Lung (tissue), 17 donors: ENCODE measurements at places on chromosomes 11 and 22. TPM values are rescaled to one million over a fixed set of nuclear protein-coding genes. Genes with fewer than 3 reads are reported as not detected.

DNA sequence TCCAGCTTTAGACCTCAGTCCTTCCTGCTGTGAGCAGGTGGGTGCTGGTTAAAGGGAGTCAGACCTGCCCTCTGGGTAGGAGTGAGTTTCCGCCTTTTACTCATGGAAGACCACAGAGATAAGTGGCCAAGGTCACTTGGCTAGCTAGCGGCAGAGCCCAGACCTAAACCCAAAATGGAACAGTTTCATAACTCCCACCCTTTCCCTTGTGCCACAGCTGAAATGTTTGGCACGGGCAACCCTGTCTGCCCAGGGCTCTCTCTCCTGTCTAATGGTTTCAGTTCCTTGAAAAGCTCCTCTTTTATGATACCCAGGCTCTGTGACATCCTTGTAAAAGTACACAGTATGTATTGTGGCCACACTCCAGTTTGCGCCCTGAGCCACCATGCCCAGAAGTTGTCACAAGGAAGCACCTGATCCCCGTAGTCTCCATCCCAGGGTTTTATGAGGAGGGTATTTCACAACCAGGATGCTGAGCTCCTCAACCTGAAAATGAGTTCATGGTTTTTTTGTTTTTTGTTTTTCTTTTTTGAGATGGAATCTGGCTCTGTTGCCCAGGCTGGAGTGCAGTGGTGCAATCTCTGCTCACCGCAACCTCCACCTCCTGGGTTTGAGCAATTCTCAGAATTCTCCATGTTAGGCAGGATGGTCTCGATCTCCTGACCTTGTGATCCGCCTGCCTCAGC lies 5.1 kb downstream of the MB start:
- H3K4me1 ChIP-seq, result no peaks in the 10 kb centered on the region
- no peak overlapping the region for H3K27ac ChIP-seq
- H3K36me3 ChIP-seq, result no peaks in the 10 kb centered on the region
- H3K27me3 ChIP-seq, result no peaks in the 10 kb centered on the region
- H3K4me3 ChIP-seq, result no peak overlapping the region

GRCh38 chr11:76004400-76004799 lies 189.4 kb downstream of the UVRAG start:
- no peak overlapping the region for H3K4me3 ChIP-seq
- peaks cover 5% of the 10 kb centered on the region for H3K36me3 ChIP-seq
- no peaks in the 10 kb centered on the region for H3K4me1 ChIP-seq
- no peaks in the 10 kb centered on the region for H3K27me3 ChIP-seq
- no peak for DNase-seq

Gene MB
- 1.5 TPM for total RNA-seq

- DNase-seq, result no peak
- H3K4me3 ChIP-seq, result no peak overlapping the region
- H3K4me1 ChIP-seq, result no peaks in the 10 kb centered on the region
- H3K27ac ChIP-seq, result no peak overlapping the region
- H3K36me3 ChIP-seq, result no peaks in the 10 kb centered on the region
- no peaks in the 10 kb centered on the region for H3K27me3 ChIP-seq
Measured at GRCh38 chr22:49076300-49077035, 751.2 kb downstream of the BRD1 start.

Gene OR51B4
- 1.9 TPM for total RNA-seq

Gene JAML
- total RNA-seq, result 29.3 TPM

DNA sequence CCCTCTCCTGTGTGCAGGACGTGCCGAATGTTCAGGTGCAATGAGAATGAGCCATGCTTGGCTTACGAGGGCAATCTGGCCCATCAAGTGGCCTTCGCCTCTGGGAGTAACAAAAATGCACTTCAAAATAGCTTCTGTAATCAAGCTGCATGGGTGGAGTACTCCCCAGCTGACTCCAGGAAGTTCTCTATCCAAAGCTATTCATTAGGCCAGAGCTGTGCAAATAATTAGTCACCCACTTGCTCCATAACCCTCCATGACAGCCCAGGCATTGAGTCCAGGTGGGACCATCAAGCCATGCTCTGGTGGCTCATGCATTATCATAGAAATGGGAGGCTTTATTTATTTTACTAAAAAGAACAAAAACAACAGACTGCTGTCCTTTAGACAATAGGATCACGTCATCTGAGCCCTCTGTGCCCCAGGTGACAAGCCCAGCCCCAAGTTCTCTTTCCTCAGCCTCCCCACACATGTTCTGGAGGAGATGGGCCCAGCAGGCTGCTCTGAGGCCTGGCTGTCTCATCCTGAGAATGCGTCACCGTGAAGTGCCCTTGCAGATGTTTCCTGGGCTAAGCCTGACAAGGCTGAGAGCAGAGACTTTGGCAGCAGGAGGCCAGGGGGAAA lies 244.7 kb downstream of the ETS1 start:
- no peaks in the 10 kb centered on the region for H3K27me3 ChIP-seq
- H3K27ac ChIP-seq, result peak overlapping the region; percentile 87
- peaks cover 6% of the 10 kb centered on the region for H3K4me1 ChIP-seq
- no peaks in the 10 kb centered on the region for H3K36me3 ChIP-seq

Gene LPXN
- total RNA-seq, result 9.3 TPM

Gene MRGPRF
- total RNA-seq, result 12.8 TPM

DNA sequence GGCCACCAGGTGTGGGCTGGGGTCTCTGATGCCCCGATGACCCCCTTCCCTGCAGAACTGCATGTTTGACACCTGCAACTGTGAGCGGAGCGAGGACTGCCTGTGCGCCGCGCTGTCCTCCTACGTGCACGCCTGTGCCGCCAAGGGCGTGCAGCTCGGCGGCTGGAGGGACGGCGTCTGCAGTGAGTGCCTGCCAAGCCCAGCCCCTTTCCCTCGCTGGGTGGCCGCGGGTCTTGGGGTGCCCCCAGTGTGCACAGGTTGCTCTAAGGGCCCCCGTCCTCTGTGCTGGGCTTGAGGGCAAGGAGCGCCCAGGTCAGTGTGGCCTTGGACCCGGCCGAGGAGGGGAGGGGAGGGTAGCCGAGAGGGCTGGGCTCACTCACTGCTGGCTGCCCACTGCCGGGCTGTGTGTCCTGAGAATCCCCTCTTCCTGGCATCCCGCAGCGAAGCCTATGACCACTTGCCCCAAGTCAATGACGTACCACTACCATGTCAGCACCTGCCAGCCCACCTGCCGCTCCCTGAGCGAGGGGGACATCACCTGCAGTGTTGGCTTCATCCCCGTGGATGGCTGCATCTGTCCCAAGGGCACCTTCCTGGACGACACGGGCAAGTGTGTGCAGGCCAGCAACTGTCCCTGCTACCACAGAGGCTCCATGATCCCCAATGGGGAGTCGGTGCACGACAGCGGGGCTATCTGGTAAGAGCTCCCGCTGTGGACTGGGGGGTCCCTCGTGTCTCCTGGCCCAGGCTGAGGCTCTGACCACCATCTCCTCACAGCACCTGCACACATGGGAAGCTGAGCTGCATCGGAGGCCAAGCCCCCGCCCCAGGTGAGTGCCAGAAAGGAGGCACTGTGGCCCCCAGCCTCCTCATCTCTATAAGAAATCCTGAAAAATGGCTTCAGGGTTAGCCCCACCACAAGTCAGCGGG lies 17.0 kb downstream of the MUC5AC start:
- no peaks in the 10 kb centered on the region for H3K4me1 ChIP-seq
- no peak overlapping the region for H3K4me3 ChIP-seq
- no peaks in the 10 kb centered on the region for H3K27me3 ChIP-seq
- H3K27ac ChIP-seq, result no peak overlapping the region
- no peak for DNase-seq

DNA sequence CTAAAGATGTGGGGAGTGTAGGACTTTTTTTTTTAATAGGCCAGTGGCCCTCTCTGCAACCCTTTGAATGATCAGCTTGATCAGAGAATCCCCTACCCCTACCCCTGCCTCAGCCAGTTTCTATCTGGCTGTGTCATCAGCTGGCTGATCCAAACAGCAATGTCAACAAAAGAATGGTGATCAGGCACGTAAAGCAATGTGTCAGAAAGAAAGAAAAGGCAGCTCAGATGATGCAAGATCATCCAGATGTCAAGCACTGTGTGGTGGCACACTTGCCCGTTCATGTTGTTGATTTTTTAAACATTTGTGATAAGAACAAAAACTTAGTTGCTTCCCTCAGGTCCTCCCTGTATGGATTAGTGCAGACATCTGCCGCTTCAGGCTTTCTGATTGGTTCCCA lies 26.3 kb upstream of the EHF start:
- no peak overlapping the region for H3K4me3 ChIP-seq
- DNase-seq, result no peak
- H3K27me3 ChIP-seq, result no peaks in the 10 kb centered on the region
- no peaks in the 10 kb centered on the region for H3K36me3 ChIP-seq
